ENCODE measurements at places on chromosomes 16 and 17.

DNA sequence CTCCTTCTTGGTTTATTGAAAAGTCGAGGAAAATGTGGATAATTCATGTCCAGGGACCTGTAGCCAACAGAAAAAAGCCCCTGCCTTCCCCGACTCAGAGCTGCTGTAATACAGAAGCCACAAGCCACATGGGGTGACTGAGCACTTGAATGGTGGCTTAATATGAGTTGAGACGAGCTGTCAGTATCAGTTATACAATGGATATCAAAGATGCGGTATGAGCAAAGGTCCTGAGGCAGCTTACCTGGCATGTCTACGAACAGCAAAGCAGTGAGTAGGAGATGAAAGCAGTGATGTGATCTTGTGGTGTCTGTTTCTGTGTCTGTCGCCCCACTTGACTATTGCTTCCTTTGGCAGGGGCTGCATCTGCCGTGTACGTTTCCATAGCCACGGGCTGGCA is 12.2 kb upstream of the RMI2 start:
- no peak for DNase-seq

GRCh38 chr16:65657071-65657494 is 535.2 kb upstream of the CDH11 start:
- DNase-seq, result no peak

GRCh38 chr17:1043601-1044251 is 46.8 kb downstream of the TIMM22 start:
- peak; percentile 66 for DNase-seq

DNA sequence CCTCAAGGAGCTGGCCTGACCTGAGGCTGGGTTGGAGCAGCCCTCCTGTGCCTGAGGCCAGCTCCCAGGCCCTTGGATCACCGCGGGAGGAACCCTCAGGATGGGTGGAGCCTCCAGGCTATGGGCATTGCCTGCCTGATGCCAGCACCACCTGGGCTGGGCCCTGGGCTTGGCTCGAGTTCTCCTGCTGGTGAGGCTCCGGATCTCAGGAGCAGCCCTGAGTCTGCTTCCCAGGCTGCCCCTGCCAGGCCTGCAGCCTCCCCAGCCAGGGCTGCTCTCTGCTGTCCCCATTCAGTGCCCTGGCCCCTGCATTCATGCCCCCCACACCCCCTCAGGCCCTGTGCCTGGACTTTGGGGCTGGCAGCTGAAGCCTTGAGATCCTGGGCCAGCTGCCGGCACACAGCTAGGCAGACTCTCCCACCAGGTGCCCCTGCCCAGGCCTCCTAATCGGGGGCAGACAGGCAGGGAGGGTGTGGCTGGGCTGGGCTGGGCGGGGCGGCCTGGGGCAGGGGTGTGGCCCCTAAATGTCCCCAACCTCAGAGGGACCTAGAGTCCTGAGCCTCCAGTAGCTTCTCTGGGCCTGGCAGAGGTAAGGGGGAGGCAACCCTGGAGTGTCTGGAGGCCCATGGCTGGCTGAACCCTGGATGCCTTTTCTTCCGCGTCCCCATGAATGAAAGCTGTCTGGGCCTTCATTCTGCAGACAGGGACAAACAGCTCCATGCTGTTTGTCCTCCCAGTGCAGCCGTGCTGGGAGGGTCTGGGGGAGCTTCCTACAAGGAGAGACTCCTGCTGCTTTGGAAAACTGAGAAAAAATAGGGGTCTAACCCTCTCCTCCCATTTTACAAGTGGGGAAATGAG is 1.1 kb upstream of the PIGQ start:
- DNase-seq, result no peak

DNA sequence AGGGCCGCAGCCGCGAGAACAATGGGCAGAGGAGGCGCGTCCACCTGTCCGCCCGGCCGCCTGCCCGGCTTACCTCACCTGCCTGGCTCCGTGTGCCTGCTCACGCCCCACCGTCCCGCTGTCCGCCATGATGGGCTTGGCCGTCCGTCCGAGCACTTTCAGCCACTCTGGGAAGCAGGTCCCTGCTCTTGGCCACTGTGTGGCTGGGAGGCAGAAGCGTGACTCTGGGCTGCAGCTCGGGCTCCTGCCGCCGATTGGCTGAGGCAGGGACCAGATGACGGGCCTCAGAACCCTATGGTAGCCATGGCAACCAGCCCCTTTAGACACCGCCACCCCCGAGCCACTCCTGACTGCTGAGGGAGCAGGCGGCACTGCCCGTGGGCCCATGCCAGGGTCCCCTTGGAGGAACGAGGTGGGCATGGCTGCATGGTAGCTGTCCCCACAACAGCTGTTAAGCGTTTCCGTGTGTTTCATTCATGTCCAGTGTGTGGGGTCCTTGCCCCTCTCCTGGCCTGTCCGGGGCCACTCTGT is 8.9 kb upstream of the AXIN1 start:
- DNase-seq, result no peak

DNA sequence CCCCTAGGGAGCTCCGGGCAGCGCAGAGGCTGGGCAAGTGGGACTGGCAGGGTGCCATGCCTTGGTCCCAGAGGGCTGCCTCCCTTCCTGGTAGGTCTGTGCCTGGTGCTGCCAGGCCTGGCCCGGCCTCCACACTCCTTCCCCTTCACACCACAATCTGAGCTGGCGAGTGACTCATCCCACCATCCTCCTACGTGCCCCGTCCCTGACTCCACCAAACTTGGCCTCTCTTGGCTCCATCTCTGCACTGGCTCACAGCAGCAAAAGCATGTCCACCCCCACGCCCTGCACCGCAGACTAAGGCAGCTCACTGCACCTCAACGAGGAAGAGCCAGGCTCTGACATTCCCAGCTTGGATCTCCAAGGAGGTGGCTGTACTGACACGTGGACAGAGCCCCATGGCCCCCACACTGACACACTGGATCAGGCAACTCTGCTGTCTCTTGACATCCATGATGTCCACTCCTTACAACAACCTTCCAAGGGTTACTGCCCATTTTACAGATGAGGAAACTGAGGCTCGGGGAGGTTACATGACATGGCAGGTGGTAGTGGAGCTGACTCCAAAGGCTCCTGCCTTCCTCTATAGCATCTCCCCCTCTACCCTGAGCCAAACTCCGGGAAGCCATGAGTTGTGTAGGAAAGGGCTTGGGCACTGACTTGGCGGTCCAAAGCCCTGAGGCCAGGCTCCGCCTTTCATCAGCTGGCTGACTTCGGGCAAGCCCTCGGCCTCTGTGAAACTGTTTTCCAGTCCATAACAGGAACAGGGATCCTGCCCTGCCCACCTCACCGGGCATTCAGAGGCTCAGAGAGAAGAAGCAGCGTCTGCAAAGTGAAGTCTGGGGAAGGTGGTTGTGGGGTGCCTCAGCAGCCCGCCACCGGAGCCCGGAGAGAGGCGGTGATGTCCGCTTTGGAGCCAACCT is 20.1 kb upstream of the KRT19 start:
- no peak for DNase-seq

DNA sequence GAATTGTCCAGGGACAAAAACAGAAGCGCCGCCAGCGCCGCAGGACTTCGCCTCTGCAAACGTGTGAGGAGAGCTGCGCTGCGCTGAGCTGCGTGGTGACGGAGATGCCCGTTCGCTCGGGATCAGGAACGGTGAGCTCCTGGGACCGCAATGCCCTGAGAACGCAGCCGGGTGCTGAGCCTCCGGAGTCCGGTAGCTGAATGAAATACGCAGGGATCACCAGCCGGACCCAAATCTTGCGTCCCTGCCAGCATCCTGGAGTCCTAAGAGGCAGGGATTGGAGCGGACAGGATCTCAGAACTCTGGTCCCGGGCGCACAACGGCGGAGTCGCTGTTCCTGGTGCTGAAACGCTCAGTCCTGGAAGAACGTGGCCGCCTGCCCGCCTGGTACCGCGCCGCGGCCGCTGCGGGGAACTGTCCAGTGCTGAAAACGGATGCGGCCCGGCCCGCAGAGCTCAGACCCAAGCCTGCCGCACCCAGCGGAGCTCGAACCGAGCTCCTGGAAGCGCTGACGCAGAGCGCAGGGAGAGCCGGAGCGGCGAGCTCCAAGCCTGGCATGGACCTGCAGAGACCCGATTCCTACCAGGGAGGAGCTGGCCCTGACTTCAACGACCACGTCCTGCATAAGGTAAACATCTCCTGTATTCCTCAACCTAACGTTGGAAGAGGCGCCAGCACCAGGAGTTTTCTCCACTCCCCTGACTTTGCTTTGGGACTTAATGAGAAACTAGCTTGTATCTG is 41.5 kb downstream of the CD300LF start:
- DNase-seq, result peak; percentile 89

DNA sequence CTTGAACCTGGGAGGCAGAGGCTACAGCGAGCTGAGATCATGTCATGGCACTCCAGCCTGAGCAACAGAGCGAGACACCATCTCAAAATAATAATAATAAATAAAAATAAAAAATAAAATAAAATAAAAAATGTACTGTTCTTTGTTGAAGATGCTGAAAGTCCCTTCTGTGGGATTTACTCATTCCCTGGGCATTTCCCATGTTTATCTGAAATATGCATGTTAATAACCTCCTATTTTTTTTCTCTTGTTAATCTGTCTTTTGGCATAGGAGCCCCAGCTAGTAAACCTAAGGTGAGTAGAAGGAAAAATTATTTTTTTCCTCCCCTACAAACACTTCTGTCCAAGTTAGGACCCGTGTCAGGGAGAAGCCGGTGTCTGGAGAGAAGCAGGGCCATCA is 34.4 kb downstream of the TMEM92 start:
- DNase-seq, result no peak

DNA sequence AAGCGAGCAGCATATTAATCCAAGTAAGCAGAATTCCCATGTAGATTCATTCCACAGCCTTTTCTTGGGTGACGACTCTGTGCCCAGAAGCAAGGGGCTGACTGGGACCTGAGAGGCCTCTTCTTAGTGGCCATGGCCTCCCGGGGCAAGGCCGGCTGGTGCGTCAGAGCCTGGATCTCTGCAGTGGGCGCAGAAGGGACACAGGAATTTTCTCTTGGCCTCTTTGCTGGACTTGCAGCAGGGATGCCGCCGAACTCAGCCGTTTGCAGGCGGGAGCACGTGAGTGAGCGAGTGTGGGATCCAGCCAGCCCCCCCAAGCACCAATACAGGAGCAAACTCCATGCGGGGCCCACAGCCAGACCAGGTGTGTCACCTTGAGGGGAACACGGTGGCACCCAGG is 151.8 kb downstream of the RPTOR start:
- no peak for DNase-seq

DNA sequence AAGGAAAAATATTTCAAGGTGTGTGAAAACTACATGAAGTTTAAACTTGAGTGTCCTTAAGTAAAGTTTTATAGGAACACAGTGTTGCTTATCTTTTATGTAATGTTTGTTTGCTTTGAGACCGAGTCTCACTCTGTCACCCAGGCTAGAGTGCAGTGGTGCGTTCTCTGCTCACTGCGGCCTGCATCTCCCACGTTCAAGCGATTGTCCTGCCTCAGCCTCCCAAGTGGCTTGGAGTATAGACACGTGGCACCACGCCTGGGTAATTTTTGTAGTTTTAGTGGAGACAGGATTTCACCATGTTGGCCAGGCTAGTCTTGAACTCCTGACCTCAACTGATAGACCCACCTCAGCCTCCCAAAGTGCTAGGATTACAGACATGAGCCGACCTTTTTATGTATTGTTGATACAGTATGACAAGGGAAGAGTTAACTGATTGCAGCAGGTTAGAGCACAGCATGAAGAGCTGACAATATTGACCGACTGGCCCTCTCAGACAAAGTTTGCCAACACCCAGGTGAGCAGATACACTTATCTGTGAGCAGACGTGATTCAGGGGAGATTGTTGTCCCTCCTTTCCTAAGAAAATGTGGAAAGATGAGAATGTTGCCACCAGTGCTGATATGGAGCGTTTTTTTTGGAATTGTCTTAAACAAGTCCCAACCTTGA is 373.7 kb downstream of the WWOX start:
- no peak for DNase-seq

- no peak for DNase-seq
Measured at GRCh38 chr16:88459366-88460073, 6.4 kb downstream of the ZFPM1 start.

- no peak for DNase-seq
Measured at GRCh38 chr17:15909481-15909991, 35.4 kb upstream of the ADORA2B start.
